ENCODE measurements at places on chromosomes 12 and 14.

- no peak for DNase-seq
Observed at GRCh38 chr12:76719171-76720041, 44.5 kb upstream of the ZDHHC17 start.

- DNase-seq: no peak
Observed at GRCh38 chr14:87617079-87617478, 375.9 kb downstream of the GALC start.

DNA sequence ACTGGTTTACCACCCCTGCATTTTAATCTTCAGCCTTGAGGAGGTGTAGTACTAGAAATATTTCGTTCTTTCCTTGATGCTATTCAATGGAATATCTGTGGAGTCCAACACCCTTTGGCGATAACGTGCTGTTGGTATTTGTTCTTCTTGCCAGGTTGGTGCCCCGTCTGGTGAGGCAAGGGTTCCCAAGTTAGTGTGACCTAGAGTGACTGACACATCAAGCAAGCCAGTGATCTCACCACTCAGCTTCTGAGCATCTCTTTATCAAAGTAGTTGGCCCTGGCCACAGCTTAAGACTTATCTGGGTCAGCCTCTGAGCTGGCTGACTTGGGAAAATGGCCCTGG is 60.2 kb downstream of the PLXNC1 start:
- no peak for DNase-seq

- DNase-seq: no peak
Observed at GRCh38 chr12:6346235-6346832, 4.5 kb upstream of the TNFRSF1A start.

DNA sequence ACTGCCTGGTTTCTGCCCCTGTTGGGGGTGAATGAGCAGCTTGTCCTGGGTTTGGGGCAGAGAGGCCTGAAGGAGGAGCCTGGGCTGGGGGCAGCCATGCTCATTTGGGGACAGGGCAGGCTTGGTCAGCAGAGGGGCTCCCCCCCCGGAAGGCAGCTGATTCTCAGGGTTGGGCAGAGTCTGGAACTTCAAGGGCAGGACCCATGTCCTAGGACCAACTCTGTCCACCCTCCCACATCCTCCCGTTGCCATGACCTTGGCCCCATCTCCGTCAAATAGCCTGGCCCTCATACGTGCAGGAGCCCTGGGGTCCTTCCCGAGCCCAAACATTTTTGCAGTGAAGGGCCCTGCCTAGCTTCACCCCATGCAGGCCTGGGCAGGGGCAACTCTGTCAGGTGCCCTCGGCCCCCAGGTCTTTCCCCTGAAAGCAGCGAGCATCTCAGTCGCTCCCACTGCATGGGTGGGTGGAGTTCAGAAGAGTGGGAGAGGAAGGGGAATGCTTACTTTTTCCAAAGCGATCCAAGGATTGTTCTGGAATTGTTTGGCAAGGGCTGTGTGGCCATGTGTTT is 32.6 kb downstream of the TNFAIP2 start:
- DNase-seq: no peak

DNA sequence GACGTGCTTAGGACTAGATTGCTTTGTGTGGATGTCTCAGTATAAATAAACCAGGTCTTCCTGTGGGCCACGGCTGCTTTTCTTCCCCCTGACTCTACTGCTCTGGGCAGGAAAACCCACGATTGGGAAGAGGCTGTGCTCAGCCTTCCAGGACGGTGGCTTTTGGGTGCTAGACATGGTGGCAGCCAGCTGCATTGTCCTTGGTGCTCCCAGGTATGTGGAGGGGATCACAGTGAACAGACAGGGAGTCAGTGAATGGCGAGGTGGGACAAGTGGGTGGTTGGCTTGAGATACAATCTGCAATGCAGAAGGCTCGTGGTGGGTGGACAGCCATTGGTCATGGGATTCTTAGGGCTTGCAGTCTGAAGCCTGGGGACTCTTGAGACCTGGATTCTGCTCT is 366.3 kb downstream of the AACS start:
- DNase-seq: no peak

GRCh38 chr14:96077983-96078624 is 38.9 kb downstream of the C14orf132 start:
- DNase-seq: no peak

GRCh38 chr12:122090759-122091515 is 12.4 kb downstream of the MLXIP start:
- DNase-seq: no peak

DNA sequence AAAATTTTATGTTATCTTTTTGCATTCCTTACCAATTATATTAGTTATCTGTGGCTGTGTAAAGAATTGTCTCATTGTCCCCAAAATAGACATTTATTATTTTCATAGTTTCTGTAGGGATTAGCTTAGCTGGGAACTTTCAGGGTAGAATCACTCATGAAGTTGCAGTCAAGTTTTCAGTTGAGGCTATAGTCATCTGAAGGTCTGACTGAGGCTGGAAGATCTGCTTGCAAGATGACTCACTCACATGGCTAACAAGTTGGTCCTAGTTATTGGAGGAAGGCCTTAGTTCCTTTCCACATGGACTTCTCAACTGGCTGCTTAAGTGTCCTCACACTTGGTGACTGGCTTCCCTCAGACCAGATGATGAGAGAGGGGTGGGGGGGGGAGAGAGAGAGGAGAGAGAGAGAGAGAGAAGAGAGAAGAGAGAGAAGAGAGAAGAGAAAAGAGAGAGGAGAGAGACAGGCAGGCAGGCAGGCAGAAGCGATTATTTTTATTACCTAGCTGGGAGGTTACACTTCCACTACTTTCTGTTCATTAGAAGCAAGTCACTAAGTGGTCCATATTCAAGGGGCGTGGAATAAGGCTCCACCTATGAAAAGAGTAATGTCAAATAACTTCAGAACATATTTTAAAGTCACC is 6.4 kb downstream of the AP5M1 start:
- DNase-seq: no peak

DNA sequence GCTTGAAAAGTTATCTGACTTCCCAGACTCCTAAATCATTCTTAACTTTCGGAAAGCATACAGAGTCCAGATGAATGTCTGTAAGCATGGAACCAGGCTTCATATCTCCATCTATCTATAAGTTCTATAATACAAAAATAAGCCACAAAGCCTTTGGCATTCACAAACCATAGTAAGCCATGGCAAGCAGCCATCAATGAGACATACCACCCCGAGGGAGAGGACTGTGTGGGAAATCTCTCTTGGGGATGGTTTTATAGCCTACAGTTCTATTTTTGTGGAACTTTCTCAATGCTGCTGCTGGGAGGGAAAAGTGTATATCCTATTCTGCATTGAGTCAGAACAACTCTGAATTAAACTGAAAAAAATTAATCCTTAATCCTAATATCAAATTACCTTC is 20.4 kb downstream of the EGLN3 start:
- no peak for DNase-seq

DNA sequence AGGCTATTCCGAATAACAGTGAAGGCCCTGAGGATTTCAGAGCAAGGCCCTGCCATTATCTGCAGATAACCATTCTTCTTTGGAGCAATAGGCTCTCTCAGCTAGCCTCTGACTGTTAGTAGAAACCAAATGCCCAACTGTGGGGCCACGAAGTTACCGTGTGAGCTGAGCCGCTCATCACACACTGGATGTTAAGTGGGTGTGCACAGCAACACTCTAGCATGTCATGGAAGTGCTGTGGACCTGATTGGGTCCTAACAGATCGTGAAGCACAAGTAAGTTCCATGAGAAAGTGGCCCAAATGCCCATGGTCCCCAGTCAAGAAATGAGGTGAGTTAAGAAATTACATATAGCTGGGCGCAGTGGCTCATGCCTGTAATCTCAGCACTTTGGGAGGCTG is 190.4 kb downstream of the ALG10 start:
- no peak for DNase-seq

DNA sequence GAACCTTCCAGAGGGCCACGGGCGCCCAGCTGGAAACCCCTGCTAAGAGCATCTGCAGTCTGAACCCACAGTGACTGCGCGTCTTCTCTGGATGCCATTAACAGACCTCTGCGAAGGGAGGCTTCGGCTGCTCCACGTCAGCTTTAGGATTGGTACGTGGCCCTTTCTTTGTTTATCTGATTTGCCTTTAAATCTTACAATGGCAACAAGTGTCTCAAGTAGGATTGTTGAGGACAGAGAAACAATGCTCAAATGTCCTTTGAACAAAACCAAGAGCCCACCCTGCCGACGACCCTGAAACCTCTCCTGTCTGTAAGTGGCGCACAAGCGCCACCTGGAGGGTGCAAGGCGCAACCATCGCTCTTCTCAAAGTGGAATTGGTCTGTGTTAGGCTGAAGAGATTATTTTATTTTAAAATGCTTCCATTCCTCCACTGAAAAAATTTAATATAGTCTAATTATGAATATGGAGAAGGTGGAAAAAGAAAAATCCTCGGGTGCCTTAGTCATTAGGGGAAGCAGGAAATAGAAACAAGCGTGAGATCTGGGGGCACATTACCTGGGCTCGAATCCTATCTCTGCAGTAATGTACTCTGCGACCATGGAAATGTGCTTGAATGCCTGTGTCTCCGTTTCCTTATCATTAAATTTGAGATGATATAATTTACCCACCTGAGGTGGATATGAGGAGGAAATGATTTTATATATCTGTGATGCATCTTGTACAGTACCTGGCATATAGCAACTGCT is 82.6 kb upstream of the PTPRB start:
- no peak for DNase-seq

DNA sequence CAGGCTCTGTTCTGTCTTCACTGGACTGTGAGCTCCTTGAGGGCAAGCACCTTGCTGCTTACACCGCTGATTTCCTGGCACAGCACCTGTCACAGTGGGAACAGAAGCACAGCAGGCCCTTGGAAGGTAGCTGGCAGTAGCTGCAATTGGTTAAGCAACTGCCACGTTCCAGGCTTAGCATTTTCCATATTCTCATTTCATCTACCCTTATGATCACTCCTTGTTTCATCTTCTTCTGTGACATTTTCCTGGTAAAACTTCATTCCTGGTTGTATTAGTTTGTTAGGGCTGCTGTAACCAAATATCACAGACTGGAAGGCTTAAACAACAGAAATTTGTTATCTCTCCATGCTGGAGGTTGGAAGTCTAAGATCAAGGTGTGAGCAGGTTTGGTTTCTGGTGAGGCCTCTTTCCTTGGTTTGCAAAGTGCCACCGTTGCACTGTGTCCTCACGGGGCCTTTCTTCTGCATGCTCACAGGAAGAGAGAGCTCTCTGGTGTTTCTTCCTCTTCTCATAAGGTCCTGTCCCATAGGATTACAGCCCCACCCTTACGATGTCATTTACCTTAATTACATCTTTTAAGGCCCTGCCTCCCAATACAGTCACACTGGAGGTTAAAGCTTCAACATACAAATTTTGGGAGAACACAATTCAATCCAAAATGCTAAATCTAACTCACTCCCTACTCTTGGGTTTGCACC is 121.7 kb upstream of the CPSF6 start:
- no peak for DNase-seq

- no peak for DNase-seq
Observed at GRCh38 chr12:128387811-128388422, 120.9 kb downstream of the TMEM132C start.

DNA sequence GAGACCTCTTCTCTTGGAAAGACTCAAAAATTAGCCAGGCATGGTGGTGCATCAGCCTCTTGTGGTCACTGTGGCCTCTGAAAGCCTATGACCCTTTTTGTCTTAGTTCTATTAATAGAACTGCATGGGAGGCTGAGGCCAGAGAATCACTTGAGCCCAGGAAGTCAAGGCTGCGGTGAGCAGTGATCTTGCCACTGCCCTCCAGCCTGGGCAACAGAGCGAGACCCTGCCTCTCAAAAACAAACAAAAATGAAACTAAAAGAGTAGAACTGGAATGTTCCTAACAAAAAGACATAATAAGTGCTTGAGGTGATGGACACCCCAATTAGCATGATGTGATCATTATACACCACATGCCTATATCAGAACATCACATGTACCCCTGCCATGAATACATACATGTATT is 197.0 kb upstream of the EEA1 start:
- no peak for DNase-seq

DNA sequence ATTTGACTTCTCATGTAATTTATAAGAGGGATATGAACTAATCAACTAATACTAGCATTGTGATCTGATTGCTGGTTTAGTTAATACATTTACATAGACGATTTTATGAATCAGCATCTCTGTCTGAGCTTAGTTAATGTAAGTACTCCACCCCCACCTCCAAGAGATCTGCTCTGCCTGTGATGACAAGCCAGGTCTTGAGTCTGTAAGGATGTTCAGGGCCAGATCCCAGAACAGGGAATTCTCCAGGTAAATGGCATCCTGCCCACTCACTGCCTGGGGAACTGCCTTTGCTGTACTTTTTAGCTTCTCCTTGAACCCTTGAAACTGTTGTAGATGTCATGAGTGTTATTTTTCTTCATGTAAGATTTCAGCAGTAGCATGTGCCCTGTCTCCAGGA is 289.8 kb downstream of the RGS6 start:
- DNase-seq: no peak

DNA sequence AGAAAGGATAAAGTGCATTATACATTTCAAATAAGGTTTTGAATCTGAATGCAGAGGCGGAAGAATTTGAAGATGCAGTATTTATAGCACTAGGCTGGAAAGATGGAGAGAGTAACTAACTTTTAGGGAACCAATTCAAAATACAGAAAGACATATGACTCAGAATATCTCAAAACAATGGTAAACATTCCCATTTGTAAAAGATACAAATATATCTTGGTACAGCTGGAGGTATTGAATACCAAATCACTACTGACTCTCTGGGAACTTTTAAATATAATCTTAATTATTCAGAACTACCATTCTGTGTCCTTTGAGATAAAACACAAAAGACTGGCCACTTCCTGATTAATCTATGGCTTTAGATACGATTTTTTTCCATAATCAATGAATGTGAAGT is 5.1 kb downstream of the CD69 start:
- DNase-seq: no peak

- DNase-seq: no peak
Observed at GRCh38 chr12:25959071-25959961, 834 bp downstream of the RASSF8 start.

DNA sequence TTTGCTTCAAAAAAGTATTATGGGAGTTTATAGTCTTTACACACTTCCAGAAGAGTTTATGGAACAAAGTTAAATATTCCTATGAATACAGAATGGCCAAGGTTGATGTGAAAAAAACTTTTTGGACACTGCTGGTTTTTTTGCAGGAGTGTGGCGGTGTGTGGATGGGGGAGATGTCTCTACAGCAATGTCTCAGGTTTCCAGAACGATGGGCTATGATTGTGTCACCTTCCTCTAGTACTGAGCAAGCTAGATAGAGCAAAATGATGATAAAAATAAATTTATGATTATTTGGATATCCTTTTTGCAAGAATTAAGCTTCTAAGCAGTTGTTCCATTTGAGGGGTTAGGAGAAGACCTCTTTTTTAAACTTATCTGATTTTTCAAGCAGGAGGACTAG is 37.9 kb downstream of the FBXO34 start:
- no peak for DNase-seq

- no peak for DNase-seq
Observed at GRCh38 chr12:42786400-42787148, 197.0 kb upstream of the PRICKLE1 start.

DNA sequence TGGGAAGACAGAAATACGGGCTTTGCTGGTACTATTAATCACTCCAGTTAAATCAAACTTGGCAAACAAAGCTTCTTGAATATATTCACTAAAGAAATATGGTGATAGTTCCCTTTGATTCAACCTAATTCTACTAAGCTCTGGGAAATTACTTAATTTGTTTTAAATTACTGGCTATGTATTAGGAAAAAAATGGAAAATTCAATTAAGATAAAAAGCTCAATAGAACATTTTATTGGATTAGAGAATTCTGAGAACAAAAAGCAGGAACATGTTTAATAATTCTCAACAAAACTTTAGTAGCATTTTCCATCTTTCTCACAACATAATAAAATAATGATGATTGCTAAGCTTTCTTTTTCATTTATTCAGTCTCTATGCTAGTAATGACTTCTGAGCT is 30.2 kb downstream of the BDKRB1 start:
- DNase-seq: no peak

Measured in stimulated activated CD4-positive, alpha-beta T cell treated with anti-CD3 and anti-CD28 coated beads, Interleukin-15, amount 100 ng/mL, for 1 hour (primary cell).